ENCODE measurements at places on chromosomes 5 and 9. TPM values are rescaled to one million over a fixed set of nuclear protein-coding genes. Genes with fewer than 3 reads are reported as not detected.

DNA sequence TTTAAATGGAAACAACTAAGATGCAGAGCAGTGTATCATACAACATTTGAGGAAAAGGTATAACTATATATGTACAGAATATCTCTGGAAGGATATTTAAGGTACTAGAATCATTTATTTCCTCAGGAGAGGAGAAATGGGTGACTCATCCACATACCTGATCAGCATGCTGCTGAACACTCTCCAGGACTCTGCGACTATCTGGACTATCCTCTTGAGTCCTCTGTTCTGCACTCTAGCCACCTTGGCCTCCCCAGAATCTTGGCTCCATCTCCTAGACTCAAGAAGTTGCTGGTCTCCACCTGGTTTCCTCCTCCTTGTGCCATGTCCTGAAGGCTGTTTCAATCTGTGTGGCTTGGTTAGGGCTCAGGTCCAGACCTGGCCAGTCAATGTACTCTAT is 8.8 kb upstream of the PRDM6 start:
- no peak for DNase-seq

GRCh38 chr9:92140074-92140753 is 25.0 kb upstream of the SPTLC1 start:
- peak; percentile 82 for DNase-seq

DNA sequence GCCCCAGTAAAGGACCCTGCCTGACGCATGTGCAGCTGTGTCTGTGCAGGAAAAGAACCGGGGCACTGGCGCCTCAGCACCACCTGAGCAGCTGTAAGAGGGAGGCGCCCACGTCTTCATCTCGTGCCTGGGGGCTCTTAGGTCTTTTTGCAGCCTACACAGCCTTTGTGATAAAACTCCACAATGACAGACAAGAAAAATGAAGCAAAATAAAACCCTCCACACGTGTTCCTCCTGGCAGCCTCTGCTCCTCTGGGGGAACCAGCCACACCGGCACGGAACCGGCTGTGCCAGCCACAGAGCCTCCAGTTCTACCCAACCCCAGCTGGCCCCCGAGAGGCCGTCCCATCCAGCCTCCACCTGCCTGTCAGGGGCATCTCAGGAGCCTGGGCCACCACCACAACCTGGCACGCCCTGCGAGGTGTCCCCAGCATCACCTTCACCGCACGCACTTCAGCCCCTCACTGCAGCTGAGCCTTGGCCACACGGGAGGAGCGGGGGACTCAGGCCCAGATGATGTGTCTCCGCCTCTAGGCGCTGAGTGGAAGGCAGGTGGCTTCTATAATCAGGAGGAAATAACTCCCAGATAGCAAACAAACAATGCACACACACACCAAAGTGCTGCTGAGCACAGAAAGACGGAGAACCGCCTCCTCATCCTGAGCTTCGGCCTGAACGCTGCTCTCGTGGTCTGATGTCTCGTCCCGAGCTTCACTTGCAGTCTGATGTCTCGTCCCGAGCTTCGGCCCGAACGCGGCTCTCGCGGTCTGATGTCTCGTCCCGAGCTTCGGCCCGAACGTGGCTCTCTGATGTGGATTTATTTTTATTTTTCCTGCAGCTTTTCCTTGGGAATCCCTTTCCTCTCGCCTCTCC is 28.6 kb upstream of the NSMF start:
- DNase-seq: no peak

- DNase-seq: no peak
Measured at GRCh38 chr9:98808411-98808815, 943 bp downstream of the GALNT12 start.

- DNase-seq: no peak
Measured at GRCh38 chr5:81721049-81721448, 29.8 kb downstream of the SSBP2 start.

DNA sequence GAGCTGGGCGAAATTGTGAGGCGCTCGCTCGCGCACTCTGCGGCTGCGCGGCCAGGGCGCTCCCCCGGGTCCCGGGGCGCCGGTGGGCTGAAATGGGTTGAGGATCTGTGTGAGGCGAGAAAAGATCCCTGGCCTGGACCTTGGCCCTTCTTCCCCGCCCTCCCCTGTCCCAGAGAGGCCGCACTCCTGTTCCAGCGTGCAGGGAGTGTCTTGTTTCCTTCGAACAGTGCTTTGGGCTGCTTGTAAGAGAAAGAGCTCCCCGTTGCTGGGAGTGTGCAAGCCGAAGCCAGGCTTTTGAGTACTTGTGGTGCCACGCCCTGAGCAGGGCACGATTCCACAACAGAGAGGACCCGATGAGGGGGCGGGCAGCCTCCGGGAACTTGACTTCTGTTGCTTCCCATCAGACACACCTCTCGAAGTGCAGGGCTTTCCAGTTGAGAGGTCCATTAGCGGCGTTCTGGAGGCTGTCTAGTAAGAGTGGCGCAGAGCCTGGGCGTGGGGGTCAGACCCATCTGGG is 535 bp downstream of the DOLPP1 start:
- DNase-seq: no peak

DNA sequence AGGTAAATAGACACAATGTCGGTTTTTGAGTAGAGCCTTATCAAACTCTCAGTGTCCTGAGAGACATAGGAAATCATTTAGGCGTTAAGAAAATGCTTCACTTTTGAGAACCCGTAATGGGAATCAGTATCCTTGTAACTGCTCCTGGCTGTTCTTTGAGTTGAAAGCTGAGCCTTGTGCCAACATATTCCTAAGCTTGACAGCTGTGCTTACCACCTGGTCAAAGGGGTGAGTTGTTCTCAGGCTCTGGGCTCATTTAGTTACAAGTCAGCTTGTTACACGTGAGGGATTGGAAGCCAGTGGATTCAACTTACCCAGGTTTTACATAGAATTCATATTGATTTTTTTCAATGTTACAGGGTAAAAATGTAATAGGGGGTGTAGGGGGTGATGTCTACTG is 145.9 kb downstream of the GABRB2 start:
- DNase-seq: no peak

- no peak for DNase-seq
Measured at GRCh38 chr5:137478043-137478442, 21.1 kb downstream of the SPOCK1 start.

SPATA31A3 gene
- not detected for total RNA-seq

STING1 gene
- 115 TPM for total RNA-seq

All from activated CD8-positive, alpha-beta memory T cell treated with anti-CD3 and anti-CD28 coated beads, Interleukin-2, amount 10 ng/mL, durations not matched to agents 7 days and 5 days (primary cell).